Hematopoietic multipotent progenitor cell treated with erythropoietin and hydrocortisone succinate and interleukin-3 and kit ligand, for 17 days (in vitro differentiated cells): ENCODE measurements at places on chromosomes 5 and 9.

GRCh38 chr9:33124751-33125381, 42.3 kb downstream of the B4GALT1 start:
- DNase-seq = no peak

DNA sequence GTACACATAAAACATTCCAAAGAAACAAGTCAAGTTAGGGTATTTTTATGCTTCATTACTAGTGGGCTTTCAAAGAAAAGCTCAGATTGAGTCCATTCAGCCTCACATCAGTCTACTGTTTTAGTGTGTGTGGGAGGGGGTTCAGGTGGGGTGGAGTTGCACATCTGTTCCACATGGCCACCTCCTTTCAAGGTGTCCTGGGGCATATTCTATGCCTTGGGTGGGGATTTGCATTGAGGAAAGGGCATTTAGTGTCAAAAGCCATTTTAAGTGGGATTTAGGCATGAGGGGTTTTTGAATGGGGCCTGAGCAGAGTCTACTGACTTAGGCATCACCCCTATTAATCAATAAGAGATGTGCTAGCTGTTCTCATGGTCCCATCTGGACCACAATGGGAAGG, 983.1 kb downstream of the TLE4 start:
- DNase-seq = no peak

- no peak for DNase-seq
Observed at GRCh38 chr5:95993266-95993665, 31.6 kb upstream of the ELL2 start.

DNA sequence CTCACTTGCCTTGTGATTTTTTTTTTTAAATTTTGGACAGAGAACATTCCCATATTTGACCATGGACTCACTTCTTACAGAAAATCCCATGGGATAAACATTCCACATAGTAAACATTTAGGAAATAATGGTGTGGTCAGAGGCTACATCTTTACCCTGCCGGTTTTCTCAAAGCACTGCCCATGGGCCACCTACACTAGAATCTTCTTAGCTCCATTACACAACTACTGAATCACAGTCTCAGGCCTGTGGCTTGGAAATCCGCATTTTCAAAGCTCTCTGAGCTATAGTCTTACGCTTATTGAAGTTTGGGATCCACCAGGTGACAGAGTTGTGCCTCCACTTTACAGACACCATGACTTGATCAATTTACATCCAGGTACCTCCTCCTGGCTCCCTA, 39.4 kb downstream of the ALG2 start:
- DNase-seq = no peak

- DNase-seq = peak; percentile 38
Observed at GRCh38 chr9:128001779-128002298, 21.1 kb upstream of the EEIG1 start.

GRCh38 chr5:132265336-132266030, 8.0 kb downstream of the PDLIM4 start:
- no peak for DNase-seq
